ENCODE measurements at places on chromosomes 3 and 15.
A peak's percentile ranks its signal among the peaks of the same experiment; 100 is the strongest.

GRCh38 chr3:119586733-119587172 lies 7.5 kb downstream of the ADPRH start:
- DNase-seq = no peak

- DNase-seq = no peak
These were observed 15.5 kb upstream of the THRB start for GRCh38 chr3:24510030-24510648.

DNA sequence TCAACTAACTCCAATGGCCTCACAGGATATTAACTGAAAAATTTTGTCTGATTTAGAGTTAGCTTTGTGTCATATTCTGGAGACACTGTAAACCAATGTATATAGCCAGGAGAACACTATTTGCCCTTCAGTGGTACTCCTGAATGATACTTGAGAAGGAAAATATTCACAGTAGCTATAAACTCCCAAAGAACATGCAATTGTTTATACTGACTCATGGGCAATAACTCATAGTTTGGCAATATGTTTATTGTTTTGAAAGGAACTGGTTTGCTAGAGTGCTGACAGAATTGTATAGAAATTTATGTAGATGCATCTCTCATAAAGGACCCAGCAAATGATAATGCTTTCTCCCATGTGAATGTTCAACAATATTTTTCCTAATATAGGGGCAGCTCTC lies 537.6 kb downstream of the PLOD2 start:
- DNase-seq = no peak

GRCh38 chr3:33490641-33491241 lies 50.5 kb upstream of the UBP1 start:
- no peak for DNase-seq

- no peak for DNase-seq
These were observed 12.6 kb upstream of the IGDCC3 start for GRCh38 chr15:65390447-65390846.

GRCh38 chr3:42836150-42837123 lies 27.2 kb downstream of the ACKR2 start:
- no peak for DNase-seq

DNA sequence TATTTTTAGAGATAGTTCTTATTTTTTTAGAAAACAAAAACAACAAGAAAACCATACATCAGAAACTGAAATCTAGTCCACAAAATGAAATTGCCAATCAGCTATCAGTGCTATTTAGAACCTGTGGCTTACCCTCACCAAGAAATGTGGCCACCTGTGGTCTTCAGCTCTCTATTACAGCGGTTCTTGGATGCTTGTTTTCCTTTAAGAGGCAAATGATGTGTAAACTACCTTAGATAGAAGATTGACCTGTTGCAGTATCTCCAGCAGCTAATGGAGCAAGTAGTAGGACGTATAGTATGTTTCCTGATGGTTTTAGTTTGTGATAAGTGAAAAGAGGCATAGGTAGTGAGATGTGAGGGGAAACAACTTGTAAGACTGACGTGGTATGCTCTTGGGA lies 21.2 kb downstream of the TFG start:
- DNase-seq = no peak

GRCh38 chr3:129530821-129531220 lies 2.4 kb downstream of the RHO start:
- DNase-seq = no peak

DNA sequence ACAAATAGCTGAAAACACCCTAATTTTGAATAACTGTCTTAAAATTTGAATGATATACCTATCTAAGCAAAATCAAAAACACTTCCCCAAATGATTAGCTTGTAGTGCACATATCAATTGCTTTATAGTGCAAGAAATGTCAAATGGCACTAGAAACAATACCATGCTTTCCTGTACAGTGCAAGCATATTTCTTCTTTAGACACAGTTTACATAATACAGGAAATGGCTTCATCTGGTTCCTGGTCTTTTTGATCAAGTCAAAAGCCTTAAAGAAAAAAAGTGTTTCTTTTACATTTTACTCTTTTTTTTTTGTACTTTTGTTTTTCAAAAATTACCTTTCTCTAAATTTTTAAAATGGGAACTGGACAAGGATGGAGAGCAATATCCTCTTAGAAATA lies 352.1 kb downstream of the MECOM start:
- DNase-seq = no peak

DNA sequence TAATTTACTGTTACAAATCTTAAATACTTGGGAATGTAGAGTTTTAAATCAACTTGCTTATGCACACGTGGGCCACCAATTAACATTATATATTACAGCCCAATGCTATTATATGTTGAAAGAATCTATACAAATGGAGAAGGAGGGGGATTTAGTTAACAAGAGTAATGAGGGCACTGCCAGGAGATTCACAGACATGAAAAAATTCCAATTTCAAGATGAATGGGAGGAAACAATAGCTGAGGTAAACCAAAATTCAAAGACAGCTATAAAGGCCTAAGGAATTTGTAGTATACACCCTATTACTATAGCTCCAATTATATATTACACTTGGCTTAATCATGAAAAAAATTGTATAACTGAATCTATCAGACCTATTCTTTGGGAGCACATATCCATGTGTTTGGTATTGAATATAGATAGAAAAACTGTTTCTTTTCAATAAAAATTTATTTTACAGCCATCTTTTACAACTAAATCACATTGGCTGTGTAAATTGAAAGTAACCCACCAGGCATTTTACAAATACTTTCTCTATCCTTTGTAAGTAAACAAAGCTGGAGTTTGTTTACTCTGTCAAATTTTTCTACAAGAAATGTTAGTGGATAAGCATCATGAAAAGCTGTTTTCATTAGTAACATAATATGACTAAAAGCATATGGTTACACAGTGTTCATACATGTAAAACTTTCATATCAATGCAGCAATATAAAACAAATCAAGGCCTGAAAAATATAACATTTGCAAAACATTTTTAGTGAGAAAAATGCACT lies 1045.8 kb downstream of the ROBO1 start:
- DNase-seq = no peak

GRCh38 chr3:150391161-150391560 lies 16.9 kb upstream of the TSC22D2 start:
- DNase-seq = no peak

- no peak for DNase-seq
These were observed 14.5 kb upstream of the VGLL4 start for GRCh38 chr3:11658180-11658579.

DNA sequence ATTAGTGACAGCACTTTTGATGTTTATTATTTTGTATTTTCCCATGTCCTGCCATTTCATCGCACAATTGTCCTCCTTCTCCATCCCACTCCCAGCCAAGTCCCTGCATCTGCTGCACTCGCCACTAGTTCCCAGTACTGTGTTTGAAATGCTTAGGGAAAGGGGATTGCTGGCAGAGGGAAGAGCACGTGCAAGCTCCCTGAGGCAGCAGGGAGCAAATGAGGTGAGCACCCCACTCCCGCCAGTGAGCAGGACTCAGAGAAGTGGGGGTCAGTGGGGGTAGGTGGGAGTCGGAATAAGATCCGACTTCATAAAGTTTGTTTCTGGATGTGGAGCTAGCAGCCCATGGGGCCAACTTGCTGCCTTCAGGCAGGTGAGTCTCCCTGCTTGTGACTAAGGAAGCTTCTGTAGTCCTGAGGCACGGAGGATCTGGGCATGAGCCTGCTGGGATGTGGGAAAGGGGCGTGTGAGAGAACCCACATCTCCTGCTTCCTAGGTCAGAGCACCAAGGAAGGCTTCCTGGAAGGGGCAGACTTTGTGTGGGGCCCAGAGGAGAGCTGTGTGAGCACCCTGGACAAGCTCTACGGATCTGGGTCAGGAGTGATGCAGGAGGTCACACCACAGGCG lies 99.7 kb upstream of the TLE3 start:
- no peak for DNase-seq

DNA sequence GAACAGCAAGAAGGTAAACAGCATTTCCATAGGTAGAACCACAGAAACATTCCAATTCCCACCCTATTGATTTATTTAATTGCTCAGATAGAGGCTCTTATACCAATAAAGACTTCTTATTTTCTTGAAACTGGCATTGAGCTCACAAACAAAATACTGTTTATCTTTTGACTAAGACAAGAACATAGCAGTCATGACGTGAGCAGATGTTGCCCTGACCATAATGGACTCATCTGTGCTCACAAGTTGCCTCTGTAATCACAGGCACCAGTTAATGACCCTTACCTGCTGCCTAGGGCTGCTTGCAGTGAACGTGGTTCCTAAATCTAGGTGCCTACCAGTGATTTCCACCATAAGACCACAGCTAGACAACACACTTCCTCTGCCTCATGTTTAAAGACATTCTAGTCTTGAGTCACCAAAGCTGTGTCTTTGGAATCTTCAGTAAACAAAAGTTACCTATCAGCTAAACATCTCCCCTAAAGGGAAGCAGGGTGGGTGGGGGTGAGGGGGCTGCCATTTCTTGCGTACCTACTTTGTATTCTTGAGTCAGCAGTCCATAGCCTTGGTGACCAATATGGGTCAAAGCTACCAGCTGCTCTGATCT lies 2.1 kb downstream of the FYCO1 start:
- peak; percentile 26 for DNase-seq

DNA sequence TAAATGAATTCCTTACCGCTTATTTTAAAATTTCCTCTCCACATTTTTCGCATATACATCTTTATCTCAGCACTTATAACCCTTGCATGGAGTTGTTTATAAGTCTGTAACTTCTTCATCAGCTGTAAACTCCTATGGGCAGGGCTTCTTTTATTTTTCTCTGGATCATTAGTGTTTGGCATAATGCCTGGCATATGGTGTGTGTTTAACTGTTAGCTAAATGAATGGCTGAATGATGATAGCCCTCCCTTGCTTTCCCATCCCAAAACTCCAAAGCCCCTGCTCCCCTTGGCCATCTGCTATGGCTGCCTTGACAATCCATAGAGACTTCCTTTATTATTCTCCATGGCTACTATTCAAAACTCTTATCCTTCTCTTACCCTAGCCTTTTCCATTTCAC lies 48.1 kb upstream of the SEMA6D start:
- DNase-seq = no peak

- no peak for DNase-seq
These were observed 49.0 kb downstream of the PBRM1 start for GRCh38 chr3:52636673-52637072.

DNA sequence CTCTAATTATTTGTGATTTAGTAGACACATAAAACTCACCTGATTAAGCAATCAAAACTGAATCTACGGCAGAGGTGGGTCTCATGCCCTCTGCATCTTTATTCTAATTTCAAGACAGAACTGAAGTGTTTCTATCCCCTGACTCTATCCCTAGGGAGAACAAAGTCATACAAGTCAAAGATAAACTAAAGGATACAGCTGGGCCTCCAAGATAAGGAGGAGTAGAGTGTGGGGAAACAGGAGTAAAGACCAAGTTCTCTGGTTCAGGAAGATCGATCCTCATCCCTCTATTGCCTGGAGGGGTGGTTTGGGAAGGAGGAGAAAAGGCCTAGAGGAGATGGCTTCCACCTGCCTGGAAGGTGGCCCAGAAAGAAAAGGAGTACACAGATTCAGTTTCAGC lies 58.7 kb upstream of the BBX start:
- DNase-seq = no peak

- DNase-seq = peak; percentile 51
These were observed 42.0 kb upstream of the ICE2 start for GRCh38 chr15:60520825-60521368.

DNA sequence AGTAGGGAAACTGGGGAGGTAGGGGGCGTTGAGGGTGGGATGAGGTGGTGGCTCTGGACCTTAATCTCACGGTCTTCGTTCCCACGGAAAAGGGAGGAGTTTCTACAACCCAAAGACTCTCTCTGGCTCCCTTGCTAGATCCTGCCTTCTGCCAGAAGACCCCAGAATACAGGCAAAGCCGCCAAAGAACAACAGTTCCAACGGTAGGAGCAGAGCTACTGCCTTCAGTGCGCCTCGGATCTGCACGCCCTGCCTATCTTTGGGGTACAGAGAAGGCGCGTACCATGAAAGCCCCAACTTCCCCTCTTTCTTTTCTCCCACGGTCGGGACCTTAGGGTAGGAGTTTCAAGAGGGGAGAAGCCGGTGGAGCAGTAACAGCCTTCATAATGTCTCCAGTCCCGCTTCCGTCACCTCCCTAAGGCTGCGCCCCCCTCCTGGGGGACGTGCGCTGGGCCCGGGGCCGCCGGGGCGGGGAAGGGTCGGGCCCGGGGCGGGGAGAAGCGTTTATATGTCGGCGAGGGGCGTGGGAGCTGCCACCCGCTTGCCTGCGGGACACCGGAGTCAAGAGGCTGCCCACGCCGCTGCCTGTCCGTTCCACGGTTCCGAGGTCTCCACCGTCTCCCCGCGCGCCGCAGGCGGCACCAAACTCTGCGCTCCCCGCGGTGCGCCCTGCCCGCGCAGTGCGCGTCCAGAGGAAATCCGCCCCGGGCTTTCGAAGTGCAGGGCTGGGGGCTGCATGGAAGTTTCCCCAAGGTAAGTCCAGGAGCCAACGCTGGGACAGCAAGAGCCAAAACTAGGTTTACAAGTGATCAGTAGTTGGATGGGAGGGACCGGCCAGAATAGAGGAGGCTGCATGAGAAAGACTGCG lies at the start of gene COL6A6:
Gene COL6A6, plus strand, starts transcription at position 533 of the 868 bp plus-strand sequence. CDS start 43,188 bp downstream, outside the sequence.
- DNase-seq = no peak

- DNase-seq = no peak
These were observed 339.0 kb upstream of the WNT5A start for GRCh38 chr3:55826097-55826496.

DNA sequence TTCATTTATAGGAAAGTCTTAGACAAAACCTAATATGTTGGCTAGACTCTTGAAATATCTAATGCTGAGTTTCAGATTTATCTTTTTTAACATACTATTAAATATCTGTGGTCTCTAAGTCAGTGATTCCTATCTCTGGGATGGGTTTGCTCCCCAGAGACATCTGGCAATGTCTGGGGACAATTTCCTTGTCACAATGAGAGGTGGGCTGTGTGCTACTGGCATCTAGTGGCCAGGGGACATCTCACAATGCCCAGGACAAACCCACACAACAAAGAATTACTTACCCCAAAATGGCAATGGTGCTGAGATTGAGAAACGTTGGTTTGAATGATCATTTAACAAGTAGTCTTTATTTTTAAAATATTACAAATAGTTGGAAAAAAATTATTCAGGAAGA lies 602.1 kb downstream of the MAGI1 start:
- no peak for DNase-seq

DNA sequence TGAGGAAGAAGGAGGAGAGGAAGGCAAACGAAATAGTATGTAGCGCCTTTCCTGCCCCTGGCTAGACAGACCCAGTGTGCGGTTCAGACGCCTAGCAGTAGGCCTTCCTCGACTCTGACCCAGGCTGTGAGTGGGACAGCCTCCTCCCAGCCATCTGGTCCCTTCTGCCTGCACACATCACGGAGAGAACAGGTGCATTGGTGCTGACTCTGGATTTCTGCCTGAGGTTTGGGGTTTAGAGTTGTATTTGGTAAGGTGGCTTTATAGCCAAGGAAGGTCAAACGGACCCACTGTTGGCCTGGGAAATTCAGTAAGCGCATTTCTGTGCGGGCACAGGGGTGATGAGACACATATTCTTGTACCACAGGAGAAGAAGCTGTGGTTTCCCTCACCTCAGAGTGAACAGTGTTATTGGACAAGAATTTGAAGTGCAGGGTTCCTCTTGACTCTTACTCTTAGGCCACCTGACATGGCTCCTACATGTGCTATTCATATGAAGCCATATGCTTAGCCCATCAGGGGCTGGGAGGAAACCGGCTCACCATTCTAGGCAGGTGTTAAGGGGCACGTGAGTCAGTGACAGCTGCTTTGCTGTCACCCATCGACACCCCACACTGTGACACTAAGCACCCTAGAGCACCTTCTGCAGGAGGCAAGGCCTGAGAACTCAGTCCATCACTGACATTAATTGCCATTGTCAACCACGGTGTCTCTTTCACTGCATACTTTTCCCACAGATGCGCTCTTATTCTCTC lies 143.3 kb downstream of the CHDH start:
- no peak for DNase-seq
